ENCODE measurements at places on chromosomes 2 and 18.

DNA sequence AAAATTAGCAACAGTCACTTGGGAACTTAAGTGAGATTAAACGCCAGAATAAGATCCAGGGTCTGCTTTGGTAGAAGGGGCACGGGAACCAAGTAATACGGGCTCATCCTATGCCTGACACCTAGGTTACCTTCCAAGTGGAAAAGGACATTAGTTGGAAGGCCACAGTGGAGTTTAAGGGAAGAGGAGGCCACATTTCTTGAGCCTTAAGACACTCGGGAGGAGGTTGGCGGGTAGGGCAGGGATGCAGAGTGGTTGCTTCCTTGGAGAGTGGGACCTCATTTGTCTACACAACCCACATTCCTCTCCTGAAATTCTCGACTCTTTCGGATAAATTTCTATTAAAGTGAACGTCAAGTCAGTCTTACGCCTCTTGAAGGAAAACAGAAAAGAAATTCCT, 510 bp upstream of the DNAH6 start:
- DNase-seq, result no peak

- peak; percentile 90 for DNase-seq
Observed at GRCh38 chr2:10028988-10029874, 14.1 kb upstream of the KLF11 start.

GRCh38 chr18:22241921-22242361, 72.6 kb downstream of the GATA6 start:
- DNase-seq, result no peak

DNA sequence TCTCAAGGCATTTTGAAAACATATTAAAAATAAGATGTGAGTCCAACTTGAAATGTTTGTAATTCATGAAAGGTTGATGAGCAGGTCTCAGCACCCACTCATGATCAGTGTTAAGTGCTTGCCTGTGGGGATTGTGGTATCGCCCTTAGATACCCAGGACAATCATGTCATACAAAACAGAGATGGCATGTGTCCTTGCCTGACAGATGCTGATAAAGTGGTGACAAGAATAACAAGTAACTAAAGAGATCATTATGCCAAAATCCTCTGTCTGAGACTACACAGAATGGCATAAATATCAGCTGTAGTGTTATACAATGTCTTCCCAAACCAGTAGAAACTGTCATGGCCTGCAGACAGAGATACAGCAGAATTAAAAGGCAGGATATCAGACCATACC, 930.3 kb downstream of the SUCLG1 start:
- DNase-seq, result no peak

DNA sequence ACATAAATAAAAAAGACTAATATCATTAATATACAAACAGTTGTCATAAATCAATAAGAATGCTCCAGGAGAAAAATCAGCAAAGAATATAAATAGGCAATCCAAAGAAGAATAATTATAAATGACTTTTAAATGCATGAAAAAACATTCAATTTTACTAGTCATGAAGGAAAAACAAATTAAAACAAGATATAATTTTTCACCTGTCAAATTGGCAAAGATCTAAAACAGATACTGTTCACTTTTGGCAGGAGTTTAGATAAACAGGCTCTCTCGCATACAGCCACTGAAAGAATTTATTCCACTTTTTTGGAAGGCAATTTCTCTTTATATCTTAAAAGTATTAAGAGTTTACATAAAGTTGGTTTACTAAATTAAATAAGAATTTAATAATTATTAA, 176.8 kb upstream of the SETBP1 start:
- no peak for DNase-seq

GRCh38 chr18:8081872-8082553, 514.9 kb downstream of the PTPRM start:
- DNase-seq, result no peak

DNA sequence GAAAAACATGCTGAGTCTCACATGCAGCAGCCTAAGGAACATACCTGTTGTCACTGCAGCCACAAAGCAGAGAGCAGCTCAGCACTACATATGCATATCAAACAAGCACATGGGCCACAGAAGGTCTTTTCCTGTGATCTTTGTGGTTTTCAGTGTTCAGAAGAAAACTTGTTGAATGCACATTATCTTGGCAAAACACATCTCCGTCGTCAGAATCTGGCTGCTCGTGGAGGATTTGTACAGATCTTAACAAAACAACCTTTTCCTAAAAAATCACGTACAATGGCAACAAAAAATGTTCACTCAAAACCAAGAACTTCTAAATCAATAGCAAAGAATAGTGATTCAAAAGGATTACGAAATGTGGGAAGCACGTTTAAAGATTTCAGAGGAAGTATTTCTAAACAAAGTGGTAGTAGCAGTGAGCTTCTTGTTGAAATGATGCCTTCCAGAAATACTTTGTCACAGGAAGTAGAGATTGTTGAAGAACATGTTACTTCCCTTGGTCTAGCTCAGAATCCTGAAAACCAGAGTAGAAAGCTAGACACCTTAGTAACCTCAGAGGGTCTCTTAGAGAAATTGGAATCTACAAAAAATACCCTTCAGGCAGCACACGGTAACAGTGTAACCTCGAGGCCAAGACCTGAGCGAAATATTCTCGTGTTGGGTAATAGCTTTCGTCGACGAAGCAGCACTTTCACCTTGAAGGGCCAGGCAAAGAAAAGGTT, 34.1 kb downstream of the ZNF407 start:
- DNase-seq, result no peak

GRCh38 chr2:36329251-36329650, 26.3 kb upstream of the CRIM1 start:
- DNase-seq, result no peak

Measured in cardiac septum (tissue), 1 donor.